Anterior cingulate cortex (tissue), 58 donors: ENCODE measurements at places on chromosomes 5 and 9.
A peak's percentile ranks its signal among the peaks of the same experiment; 100 is the strongest.

- peak; percentile 0 for DNase-seq
Measured at GRCh38 chr5:82793808-82794419, 283.3 kb downstream of the TMEM167A start.

- no peak for DNase-seq
Measured at GRCh38 chr5:84450617-84451414, 66.1 kb upstream of the EDIL3 start.

DNA sequence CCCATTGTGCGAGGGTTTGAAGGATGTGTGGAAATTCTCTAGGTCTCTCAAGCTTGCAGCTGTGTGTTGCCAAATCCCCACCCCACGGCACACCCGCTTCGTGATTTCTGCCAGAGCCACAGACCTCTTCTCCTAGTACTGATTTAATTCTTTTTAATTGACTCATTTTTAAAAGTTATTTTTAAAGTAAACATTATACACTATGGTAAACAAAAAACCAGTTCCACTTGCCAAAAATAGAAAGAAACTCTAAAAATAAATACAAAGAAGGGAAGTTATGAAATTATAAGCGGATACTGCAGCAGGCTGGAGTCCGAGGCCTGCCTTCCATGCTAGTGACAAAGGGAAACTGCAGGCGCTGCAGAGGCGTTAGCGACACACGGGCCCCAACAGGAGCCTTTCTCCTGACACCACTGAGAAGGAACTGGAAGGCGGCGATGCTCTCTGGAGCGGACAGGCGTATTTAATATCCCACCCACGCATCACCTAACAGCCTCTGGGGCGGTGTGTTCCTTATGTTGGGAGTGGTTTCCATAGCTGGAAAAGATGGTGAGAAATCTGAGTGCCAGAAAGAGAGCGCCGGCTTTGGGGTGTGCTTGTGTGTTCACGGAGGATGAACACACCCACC, 122.5 kb downstream of the COL23A1 start:
- no peak for DNase-seq

- DNase-seq: no peak
Measured at GRCh38 chr9:134301387-134302129, 24.7 kb upstream of the RXRA start.

DNA sequence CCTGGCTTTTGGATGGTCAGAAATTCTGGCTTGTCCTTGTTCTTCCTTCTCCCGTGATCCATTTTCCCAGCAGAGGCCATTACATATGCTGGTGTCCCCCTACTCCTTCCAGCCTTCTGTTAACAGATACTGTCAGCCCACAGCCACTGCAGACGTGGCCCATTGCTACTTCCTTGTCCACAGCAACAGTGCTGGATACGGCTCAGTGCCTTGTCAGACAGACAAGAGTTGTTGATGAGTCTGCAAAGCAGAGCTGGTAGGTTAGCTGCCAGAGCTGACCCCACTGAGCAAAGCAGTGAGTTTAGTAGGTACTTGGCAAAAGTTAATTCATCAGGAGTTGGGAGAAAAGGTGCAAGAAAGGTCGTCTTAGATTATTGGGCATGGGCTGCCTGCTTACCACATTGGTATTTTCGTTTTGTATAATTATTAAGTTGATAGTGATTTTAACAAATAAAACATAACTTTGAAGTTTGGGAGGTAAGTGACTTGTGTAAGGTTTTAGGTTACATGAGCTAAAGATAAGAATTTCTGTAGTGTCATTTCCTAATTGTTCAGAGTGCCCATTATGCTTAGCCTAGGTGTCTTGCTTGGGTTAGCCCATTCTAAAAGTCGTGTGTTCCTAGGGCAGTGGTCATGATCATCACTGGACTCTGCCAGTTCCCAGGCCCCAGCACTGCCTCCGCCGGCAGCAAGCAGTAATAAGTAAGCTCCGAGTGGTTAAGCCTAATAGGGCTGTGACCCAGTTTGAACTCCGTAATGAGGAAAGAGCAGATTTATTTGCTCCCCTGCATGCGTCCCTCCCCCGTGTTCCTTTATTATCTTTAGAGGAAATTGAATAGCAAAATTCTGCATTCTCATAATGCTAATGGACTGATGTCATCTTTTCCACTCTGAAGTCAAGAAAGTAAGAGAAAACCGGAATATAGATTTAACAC, 292.0 kb downstream of the FANCC start:
- no peak for DNase-seq

GRCh38 chr5:87598460-87598859, 185.7 kb upstream of the CCNH start:
- DNase-seq: no peak

DNA sequence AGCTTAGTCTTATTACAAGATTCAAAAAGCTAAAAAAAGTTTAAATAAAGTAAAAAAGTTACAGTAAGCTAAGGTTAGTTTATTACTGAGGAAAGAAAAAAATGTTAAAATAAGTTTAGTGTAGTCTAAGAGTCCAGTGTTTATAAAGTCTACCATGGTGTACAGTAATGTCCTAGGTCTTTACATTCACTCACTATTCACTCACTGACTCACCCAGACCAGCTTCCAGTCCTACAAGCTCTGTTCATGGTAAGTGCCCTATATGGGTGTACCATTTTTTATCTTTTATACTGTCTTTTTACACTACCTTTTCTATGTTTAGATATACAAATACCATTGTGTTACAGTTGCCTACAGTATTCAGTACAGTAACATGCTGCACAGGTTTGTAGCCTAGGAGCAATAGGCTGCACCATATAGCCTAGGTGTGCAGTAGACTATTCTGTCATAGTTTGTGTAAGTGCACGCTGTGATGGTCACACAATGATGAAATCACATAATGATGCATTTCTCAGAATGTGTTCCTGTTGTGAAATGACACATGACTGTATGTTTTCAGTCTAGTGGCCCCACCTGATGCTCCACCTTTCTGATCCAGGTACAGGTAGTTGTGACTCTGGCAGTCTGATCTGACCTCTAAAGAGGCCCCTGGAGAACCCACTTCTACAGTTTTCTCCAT, 45.7 kb downstream of the SNX18 start:
- no peak for DNase-seq

- no peak for DNase-seq
Measured at GRCh38 chr5:40594811-40595210, 84.9 kb upstream of the PTGER4 start.

- no peak for DNase-seq
Measured at GRCh38 chr9:117545846-117546245, 131.0 kb upstream of the ASTN2 start.

DNA sequence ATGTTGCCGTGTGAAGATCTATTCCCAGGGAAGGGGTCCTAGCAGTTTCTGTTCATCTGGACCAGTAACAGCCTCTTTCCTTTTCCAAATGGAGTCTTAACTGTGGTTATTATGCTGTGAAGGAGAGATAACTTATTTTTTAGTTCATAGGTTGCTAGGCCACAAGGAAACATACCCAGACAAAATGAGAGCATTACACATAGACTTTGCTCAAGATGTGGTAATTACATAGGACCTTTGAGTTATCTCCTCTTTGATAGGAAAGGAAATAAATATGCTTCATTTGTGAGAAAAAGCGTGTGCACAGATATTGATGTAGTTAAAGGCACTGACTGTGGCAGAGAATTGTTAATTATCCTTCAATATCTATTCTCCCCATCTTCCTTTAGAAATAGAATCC, 52.5 kb upstream of the SNX2 start:
- no peak for DNase-seq

GRCh38 chr5:68533051-68533450, 317.5 kb downstream of the PIK3R1 start:
- no peak for DNase-seq

DNA sequence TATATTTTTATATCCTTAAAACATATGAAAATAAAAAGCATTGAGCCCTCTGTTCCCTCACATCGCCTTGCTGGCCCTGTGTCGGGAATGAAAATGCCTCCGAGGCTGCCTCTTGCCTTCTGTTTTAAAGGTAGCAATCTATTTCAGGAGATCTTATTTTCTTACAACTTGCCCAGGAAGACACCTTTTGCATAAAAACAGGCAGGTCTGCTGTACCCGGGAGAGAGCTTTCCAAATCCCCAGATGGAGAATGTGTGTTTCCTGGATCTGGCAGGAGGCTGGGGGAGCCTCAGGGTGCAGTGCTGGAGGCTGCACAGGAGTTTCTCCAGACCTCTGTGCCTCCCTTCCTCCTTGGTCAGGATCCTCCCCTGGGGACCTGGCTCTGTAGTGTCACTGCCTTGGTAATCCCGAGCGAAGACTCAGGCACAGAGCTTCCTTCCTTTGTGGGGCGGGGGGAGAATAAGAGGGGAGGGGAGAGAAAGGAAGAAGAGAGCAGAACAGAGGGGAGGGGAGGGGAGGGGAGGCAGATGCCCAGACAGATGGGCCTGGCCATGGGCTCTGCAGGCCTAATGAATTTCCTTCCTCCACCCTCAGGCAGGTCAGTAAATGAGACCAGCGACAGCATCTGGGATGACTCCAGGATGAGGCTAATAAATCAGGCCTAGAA, 104.0 kb upstream of the BOD1 start:
- no peak for DNase-seq

- DNase-seq: no peak
Measured at GRCh38 chr9:68775003-68775730, 70.1 kb downstream of the PIP5K1B start.

GRCh38 chr5:158718738-158719505, 380.8 kb downstream of the EBF1 start:
- no peak for DNase-seq

GRCh38 chr5:180495991-180496741, 2.0 kb downstream of the CNOT6 start:
- no peak for DNase-seq

DNA sequence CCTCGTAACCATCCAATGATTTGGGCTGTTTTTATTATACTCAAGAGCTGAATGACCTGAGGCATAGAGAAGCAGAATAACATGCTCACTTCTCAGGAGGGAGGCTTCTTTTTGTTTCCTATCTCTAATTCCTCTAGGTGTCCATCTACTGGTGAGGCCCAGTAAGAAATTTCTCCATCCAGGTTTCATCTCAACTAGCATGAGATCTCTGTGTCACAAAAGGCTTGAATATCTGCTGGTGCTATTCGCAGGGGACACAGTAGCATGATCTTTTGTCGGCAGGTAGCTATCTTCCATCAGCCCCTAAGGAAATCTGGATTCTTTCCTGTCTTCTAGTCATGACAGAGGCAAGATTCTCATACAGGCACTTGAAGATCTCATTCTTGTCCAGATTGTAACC, 8.9 kb downstream of the IFNE start:
- no peak for DNase-seq

GRCh38 chr5:170070556-170071412, 34.9 kb upstream of the FOXI1 start:
- peak; percentile 12 for DNase-seq

- no peak for DNase-seq
Measured at GRCh38 chr5:58071566-58071965, 388.3 kb downstream of the PLK2 start.

DNA sequence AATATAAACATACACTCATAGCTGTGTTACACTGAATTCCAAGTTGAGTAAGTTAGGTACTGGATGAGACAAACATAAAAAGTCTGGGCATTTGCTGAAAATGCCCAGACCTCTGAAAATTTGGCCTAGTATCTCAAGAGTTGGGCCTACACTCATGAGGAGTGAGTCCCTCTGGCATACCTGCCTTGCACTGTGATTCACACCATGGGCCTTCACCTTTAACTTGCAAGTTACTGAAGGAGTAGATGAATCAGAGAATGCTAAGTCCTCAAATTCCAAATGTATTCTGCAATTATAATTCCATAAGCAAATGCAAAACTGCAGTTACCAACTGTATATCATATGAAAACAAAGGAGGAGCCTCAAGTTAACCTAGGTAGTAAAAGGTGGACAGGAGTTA, 32.3 kb upstream of the C9orf40 start:
- no peak for DNase-seq

DNA sequence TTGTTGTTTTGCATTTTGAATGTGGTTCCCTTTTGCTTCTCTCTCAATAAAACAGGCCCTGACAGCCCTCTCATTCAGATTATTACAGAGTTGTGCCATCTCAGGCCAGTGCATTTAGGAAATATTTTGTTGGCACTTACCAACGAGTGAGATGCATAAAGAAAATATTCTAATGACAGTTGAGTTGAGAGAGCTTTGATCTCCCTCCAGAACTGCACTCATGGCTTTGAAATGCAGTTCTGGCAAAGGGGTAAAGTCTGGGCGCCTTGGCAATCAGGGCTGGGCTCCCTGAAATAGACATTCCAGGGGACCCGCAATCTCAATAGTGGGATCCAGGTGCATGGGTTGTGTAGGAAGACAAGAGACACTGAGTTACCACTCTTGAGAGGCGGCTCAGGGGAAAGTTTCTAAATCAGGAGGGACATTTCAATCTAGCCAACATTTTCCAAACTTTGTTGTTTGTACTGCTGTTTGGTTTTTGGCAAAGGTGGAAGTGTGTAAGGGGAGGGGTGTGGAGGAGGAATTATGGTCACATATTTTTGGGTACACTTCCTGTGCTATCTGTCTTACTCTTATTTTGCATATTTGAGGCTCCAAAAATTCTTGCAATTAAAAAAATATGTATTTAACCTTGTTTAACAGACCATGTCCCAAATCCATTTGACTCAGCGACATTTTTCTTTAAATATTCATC, 48.8 kb downstream of the PAPPA start:
- no peak for DNase-seq

DNA sequence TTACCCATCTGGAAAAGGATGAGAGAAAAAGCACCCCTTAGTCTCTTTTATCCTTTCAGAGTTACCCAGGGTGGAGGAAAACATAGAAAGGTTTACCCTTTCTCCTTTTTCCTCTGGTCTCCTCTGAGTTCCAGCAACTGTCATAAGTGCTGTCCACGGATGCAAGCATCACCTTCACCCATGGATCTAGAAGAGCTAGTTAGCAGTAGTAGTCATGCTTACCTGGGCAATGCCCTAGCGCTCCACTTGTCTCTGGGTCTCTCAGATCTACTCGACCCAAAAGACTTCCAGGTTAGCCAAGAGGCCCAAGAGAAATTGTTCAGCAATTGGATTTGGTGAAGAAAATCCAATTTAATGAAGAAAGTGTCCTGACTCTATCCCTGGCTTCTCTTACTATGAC, 656.2 kb upstream of the PTPRD start:
- DNase-seq: no peak

GRCh38 chr5:144778561-144778960, 607.9 kb downstream of the KCTD16 start:
- DNase-seq: no peak

GRCh38 chr5:134477462-134478245, 47.8 kb upstream of the JADE2 start:
- no peak for DNase-seq
